CD4-positive, alpha-beta T cell treated with Interleukin-17A for 1 hour (primary cell): ENCODE measurements at places on chromosomes 4 and X.

DNA sequence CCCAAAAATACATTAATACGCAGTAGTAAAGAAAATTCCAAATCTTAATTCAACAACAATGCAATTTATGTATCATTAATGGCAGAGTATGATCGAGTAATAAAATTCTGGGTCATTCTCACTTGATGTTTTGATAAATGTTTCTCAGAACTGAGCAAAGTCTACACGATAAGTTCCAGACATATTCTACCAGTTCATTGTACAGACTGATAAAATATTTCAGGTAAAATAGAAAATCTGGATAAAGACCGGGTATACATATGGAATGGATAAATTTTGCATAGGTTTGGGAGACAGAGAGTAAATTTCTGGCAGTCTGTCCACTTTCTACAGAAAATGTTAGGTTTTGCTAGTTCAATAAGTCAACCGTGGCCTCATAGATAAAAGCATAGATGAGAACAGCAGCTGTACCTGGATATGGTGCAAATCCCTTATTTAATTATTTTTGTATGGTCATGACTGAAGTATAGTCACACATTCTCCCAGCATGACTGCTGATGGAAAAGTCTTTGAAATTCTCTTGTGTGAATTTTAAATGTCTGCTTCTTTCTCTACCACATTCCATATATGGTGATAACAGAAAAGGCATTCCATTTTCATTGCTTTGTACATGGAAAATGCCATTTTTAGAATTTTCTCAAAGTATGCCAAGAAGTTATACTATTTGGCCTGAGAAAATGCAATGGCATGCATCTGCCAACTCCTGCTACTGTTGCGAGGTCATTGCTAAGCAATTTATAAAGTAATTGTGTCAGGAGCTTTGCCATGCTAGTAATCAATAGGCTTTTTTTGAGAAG lies 301.9 kb upstream of the ARSJ start:
- no peak for DNase-seq

DNA sequence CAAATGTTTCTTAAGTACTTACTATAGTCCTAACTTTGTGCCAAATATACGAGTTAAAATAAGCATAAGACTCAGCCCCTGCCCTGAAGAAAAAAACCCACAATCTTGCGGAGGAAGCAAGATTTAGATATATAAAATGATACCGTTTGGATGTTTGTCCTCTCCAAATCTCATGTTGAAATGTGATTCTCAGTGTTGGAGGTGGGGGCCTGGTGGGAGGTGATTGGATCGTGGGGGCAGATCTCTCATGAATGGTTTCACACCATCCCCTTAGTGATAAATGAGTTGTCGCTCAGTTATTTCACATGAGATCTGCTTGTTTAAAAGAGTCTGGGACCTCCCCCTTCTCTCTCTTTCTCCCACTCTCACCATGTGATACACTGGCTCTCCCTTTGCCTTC lies 28.7 kb downstream of the EFHC2 start:
- no peak for DNase-seq

DNA sequence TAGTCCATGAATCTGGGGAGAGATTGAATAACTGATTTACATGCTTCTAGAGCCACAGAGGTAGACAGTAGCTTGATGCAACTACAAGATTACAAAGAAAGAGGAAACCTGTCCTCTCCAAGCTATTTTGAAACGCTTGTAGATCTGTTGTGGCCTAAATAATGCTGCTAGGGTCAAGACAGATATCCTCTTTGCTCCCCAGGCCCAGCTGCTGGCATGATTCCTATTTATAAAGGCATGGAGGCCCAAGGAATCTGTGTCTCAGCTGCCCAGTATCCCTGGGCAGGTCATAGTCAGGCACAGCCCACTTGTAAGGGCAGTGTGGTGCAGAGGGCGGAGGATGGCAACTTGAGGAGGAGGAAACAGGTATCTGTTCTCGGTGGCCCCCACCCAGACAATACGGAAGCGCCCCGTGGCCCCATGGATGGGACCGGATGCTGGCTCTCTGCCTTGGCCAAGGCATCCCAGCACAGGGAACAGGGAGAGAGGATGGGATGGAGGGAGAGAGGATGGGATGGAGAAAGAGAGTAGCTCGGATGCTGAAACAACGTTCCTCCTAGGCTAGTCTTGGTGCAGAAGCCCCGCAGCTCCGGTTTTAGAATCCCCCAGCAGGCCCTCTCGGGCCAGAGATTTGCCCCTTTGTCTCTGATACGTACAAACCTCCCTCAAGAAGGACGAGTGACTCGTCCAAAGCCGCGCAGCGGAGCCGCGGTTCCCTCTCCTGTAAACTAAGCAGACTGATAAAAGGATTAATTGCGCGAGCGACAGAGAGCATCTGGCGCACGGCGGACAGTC lies 767 bp upstream of the SMIM20 start:
- peak; percentile 42 for DNase-seq

DNA sequence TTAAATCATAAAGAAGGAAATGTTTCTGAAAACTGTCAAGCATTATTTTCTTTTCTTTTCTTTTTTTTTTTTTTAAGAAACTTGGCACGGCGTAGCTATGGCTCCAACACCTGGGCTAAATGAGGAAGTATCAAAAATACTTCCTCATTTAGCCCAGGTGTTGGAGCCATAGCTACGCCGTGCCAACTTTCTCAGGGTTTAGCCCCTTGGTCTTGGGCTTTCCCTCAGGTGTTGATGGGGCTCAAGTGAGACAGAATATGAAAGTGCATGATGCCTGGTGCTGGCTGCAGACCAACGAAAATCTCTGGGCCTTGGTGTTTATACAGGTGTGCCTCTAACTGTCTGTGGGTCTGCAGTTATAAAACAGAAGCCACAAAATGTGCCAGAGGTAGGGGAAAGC lies 132.7 kb downstream of the ARHGAP24 start:
- DNase-seq, result no peak

GRCh38 chr4:113436360-113436759 lies 325.2 kb downstream of the CAMK2D start:
- DNase-seq, result no peak

- peak; percentile 49 for DNase-seq
Observed at GRCh38 chr4:54683616-54684346, 26.0 kb downstream of the KIT start.

- no peak for DNase-seq
Observed at GRCh38 chr4:163505374-163505773, 10.9 kb downstream of the TMA16 start.
